ENCODE measurements at places on chromosomes 2 and 18.

DNA sequence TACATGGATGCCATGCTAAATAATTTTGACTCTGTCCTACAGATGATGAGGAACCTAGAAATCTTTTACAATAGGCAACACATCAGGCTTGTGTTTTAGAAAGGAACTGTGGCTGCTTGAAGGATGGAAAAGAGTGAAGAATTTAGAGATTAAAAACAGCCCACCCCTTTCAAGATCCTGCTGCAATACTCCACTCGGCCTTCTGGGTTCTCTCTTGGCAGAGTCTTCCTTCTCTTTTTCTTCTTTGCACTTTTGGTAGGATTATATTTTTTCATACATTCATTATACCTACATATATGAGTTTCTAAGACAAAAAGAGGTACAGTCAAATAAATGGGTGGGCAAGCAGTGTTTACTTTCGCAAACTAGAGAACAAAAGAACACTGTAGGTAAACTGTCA, 474.3 kb downstream of the ERBB4 start:
- no peak for DNase-seq

- DNase-seq = no peak
Observed at GRCh38 chr2:65604246-65604645, 171.8 kb upstream of the SPRED2 start.

GRCh38 chr2:216768908-216769411, 73.6 kb upstream of the IGFBP5 start:
- DNase-seq = no peak

- DNase-seq = no peak
Observed at GRCh38 chr2:144834363-144834762, 314.4 kb upstream of the ZEB2 start.

- no peak for DNase-seq
Observed at GRCh38 chr2:197263077-197263476, 47.5 kb downstream of the ANKRD44 start.

DNA sequence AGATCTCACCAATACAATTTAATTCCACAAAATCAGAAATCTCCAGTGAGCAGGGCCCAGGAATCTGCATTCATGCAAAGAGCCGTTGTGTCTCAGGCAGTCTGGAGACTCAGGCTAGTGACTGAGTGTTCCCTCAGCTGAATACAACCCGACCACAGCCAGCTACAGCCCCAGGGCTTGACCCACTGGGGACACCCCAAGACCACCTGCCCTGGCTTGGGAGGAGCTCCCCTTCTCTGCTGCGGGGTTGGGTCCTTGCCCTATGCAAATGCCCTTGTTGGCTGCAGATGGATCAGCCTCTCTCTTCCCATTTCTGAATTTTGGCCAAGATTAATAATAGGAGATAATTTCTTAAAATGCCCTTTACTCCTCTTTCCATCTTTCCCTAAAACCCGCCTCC, 157.7 kb downstream of the TWIST2 start:
- no peak for DNase-seq

DNA sequence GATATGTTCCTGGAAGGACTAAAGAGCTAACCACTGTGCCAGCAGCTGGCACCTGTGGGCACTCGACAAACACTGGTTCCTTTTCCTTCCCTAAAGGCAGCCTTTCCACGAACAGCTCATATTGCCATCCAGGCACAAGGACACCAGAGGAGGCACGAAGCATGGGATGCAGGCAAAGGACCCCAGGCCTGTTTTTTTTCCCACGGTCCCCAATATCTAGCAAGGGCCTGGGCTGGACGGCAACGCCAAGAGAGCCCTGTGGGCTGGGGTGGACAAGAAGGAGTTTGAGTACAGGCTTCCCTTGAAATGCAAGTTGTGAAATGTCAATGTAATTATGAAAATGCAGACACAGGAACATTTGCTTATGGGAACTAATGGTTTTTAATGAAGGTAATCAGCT, 135.9 kb downstream of the CYP26B1 start:
- DNase-seq = no peak

GRCh38 chr2:27854229-27854862, 35.8 kb downstream of the RBKS start:
- no peak for DNase-seq

DNA sequence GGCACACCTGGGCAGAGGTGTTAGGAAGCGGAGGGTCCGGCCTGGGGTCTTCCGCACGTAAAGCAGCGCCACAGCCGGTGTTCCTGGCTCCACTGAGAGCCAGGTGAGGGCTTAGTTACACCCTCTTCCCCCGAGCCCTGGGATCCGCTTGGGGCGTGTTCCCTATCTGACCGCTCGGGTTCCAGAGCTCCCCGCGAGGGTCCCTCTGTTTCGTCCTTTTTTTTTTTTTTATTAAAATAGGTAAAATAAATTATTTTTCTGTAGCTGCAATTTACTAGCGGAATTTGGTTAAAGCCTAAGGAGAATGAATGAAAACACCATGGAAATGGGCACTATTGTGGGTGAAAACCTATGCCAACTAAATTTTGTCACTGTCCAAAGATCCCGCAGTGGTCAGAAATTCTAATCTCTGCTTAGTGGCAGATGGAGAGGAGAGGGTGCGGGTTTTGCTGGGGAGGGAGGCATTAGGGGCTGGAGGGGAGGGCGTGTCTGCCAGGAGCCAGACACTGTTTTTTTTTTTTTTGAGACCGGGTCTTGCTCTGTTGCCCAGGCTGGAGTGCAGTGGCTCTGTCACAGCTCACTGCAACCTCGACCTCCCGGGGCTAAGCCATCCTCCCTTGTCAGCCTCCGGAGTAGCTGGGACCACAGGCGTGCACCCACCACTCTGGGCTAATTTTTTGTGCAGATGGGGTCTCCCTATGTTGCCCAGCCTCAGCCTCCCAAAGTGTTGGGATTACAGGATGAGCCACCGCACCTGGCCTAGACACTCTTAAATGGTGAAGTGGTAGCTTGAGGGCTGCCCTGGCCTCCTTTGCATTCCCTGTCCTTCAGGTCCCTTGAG, 834 bp downstream of the PDCL3 start:
- DNase-seq = no peak

DNA sequence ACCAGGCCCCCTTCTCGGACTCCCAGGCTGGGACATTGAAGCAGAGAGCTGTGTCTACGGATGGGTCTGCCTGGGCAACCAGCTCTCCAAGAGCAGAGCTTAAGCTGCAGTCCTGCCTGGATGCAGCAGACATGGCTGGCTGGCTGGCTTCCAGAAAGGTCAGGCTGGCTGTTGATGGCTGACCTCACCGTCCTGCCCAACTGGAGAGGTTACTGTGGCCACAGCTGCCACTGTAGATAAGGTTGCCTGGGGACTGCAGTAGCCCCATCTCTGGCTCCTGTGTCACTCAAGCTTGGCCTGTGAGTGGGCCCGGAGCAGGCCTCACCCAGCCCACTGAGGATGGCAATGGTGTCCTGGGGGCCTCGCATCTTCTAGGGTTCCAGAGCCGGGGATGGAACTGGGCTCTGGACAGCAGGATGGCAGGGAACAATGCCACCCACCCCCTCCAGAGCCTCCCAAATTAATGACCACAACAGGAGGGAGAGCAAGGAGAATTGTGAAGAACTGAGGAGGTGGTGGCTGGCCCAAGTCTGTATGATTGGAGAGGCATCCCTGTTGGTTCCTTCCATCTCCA, 37.0 kb upstream of the FOSL2 start:
- no peak for DNase-seq

DNA sequence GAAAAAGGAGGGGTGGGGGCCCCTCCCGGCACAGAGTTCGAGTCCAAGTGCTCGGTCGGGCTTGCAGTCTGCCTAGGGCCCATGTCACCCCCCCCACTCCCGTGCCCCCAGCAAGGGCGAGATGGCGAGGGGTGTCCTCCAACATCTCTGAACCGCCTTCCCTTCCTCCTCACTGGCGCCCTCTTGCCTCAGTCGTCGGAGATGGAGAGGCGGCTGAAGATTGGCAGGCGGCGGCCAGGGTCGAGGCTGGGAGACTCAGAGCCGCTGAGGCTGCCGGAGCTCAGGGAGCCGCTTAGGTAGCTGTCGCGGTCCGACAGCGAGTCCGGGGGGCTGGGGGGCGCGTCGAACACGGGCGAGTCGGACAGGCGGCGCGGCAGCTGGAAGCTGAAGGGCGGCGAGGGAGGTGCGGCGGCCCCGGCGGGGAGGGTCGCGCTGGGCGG, 2.3 kb downstream of the ZFP36L2 start:
- DNase-seq = peak; percentile 73

DNA sequence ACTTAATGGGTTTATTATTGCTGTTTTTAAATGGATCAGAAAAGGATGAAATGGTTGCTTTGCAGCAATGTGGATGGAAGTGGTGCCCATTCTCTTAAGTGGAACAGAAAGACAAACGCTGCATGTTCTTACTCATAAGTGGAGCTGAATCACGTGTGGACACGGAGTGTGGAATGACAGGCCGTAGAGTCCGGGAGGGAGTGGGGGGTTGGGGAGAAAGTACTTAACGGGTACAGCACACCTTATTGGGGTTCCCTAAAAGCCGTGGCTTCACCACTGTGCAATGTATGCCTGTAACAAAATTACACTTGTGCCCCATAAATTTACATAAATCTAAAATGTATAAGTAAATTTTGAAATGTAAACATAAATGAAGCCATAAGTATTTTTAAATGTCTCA, 64.0 kb upstream of the CTDP1 start:
- DNase-seq = no peak

DNA sequence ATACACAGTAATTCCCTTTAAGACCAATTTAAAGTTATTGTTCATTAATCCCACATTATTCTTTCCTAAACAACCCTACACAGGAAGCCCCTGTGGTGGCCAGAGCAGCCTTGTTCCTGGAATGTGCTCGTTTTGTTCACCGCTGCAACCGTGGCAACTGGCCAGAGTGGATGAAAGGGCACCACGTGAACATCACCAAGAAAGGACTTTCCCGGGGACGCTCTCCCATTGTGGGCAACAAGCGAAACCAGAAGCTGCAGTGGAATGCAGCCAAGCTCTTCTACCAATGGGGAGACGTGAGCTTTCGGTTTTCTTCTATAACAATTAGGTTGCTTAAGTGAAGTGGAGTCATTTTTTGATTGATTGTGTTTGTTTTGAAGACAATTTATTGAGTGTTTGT, 101.0 kb downstream of the UNC80 start:
- DNase-seq = peak; percentile 61

GRCh38 chr2:111100087-111100764, 20.5 kb upstream of the BCL2L11 start:
- DNase-seq = no peak

DNA sequence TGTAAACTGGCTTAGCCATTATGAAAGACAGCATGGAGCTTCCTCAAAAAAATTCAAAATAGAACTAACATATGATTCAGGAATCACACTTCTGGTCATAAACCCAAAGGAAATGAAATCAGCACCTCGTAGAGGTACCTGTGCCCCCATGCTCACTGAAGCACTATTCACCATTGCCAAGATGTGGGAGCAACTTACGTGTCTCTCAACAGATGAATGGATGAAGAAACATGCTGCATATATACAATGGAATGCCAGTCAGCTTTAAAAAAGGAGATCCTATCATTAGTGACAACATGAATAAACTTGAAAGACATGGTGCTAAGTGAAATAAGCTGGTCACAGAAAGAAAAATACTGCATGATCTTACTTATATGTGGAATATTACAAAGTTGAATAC, 8.2 kb downstream of the SCTR start:
- DNase-seq = no peak

- DNase-seq = no peak
Observed at GRCh38 chr2:217980591-217980990, 22.2 kb downstream of the TNS1 start.

DNA sequence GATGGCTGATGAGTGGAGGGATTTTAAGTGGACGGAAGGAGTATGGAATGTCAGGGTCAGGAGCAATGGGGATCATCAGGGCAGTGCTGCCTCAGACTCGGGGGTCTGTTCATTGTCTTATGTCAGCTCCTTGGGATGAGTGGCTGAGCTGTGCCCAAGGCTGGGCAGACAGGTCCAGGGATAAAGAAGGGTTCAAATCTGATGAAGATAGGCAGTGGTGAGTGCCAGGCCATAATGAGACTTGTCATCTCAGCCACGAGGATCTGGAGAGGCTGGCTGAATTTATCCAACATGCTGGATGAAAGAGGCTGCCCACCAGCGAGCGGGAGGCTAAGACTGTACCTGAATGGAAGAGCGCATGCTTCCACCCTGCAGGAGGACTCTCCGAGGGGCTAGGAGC, 46.3 kb upstream of the APCDD1 start:
- DNase-seq = no peak

DNA sequence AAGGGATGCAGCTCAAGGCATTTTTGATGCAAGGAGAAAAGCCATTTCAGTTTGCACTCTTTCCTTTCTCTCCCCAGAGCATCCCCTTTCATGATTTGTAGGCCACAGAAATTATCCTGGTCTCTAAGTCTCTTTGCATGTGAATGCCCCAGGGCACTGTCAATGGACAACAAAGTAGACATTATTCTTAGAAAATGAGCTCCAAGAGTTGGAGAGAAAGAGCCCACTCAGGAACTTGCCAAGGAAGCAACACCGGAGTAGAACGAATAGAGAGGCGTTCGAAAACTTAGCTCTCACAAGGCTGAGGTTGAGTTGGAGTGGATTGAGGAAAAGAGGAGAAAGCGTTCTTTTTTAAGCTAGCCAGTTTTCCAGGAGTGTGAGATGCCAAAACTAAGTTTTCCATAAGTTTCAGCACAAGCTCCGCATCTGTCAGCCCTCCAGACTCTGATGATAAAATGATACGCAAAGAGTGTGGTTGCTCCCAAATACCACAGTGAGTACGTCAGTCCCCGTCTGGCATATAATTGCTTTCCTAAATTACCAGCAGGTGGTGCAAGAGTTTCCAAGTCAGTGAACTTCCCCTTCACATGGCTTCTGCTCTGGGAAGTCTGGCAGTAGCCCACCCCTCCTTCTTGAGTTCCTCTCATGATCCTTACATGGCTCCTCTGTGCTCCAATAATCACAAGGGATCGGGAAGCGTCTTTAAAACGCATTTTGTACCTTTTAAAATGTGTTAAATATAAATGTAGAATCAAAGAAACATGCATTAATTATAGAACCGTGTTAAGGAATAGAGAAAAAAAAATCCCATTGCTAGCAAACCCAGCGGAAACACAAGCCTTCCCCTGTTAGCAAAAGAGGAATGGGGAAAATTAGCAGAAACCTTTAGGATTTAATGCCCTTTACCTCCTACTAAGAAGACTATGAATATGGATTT, 1060.6 kb upstream of the FANCL start:
- peak; percentile 64 for DNase-seq

- peak; percentile 55 for DNase-seq
Observed at GRCh38 chr2:45652090-45653031, 886 bp downstream of the PRKCE start.

DNA sequence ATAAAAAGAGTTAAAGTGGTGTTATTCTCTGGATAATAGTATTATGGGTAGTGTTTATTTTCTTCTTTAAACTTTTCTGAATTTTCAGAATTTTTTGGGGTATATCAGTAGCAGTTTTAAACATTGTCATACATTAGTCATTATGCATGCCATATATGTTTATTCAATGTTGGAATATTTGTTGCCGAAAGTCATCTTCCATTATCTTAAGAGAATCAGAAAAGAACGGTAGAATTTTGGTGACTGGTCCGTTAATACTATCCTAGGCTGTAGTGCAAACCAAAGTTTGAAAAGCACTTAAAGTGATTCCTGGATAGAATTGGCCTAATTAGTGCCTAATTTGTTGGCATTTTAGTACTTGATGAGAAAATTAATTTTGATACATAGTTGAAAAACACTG, 244.1 kb downstream of the PHLPP1 start:
- no peak for DNase-seq

- DNase-seq = no peak
Observed at GRCh38 chr2:208329485-208329884, 63.4 kb downstream of the PIKFYVE start.

- no peak for DNase-seq
Observed at GRCh38 chr2:165562233-165562632, 92.7 kb downstream of the CSRNP3 start.
